ENCODE measurements at places on chromosomes 1 and 21.

DNA sequence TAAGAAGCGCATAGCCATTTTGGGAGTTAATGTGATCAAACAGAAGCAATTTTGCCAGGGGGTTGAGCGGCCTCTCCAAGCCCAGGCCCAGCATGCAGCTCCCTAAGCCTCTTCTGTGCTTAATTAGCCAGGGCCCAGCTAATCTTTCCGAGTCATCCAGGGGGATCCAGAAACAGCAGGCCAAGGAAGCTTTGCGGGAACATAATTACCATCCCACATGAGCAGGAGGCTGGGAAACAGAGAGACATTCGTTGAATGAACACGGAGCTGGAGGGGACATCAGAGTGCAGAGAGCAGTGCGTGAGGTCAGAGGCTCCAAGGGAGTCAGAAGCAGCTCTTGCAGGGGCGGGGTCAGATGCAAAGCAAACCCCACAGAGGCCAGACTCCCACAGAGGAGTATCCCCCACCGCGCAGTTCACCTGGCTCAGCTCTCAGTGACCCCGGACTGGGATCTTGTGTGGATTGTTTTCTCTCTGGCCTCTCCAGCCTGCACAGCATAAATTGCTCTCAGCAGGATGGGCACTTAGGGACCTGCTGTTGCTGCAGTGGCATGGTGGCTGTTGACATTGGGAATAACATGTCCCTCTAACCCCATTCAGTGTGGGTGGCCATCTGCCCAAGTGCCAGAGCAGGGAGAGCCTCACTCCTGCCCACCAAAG lies 657.4 kb downstream of the AJAP1 start:
- DNase-seq = no peak

DNA sequence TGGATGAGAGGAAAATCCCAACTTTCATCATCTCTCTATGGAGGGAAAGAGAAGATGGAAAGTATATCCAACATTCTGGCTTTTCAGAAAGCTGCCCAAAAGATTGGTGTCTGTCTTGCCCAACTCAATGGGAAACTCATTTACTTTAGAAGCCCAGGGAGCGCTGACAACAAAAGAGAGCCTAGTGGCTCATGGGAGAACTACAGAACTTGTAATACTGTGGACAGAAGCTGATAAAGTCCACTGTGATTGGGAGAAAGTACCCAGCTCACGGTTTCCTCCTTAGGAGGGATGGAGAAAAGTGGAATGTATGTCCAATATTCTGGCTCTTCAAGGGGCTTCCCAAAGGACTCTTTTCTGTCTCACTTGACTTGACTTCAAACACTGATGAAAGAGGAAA lies 66.0 kb downstream of the RGS21 start:
- DNase-seq = no peak

- no peak for DNase-seq
Measured at GRCh38 chr1:37034121-37035013, at the start of gene GRIK3. Gene GRIK3 (minus strand): TSS chr1:37034515. CDS start chr1:37034108, 407 bp downstream.

DNA sequence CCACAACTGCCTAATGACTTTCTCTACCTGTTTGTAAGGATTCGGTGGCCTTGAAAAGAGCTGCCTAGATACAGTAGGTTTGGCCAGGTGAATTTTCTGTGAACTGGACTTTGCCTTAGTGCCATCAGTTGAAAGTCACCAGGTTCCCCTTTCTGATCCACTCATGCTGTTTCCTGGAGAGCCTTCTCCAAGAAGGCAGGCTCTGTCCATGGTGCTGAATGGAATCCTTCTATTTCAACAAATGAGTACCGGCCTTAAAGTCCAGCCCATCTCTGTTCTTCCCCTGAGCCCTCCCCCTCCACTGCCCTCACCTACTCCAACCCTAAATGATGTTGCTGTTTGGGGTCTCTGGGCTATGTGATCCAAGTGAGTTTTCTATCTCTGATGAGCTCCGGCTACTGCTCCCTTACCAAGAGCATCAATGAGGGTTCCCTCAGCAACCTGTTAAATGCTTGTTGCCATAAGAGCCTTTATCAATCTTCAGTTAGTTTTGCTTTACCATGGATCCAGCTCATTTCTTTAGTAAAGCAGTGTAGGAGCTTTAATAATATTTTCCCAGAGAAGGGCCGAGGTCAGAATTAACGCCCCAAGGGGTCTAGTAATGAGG lies 500.4 kb downstream of the PTPRU start:
- DNase-seq = no peak

DNA sequence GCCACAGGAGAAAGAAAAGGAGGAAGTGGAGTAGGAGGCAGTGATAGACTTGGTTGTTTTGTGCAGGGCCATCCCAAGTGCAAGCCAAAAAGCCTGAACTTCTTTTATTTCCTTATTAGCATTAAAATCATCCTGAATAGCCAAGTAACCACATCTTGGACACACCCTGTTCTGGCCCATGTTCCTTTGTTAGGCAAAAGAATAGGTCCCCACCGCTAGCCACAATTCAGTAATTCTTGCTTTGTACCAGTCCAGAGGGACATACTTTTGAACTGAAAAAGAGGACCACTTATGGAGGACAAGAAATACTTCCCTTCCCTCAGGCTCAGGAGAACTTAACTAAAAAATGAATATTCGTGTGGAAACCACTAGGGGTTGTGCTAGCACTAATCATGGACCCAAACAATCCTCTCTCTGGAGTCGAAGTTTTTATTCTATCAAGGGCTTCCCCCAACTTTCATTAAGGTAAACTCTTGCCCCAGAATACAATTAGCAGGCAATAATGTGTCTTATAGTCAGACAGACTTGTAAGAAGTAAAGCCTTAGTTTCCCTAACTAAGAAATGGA lies 19.4 kb downstream of the TNFSF4 start:
- no peak for DNase-seq

GRCh38 chr1:23696335-23696989 lies 4.9 kb downstream of the RPL11 start:
- no peak for DNase-seq
